ENCODE measurements at places on chromosomes 5 and 9. TPM values are rescaled to one million over a fixed set of nuclear protein-coding genes. Genes with fewer than 3 reads are reported as not detected.

GRCh38 chr5:53288511-53288910 lies 179.0 kb upstream of the MOCS2 start:
- no peak for DNase-seq
- H3K27me3 ChIP-seq = no peaks in the 10 kb centered on the region
- no peak overlapping the region for H3K27ac ChIP-seq
- H3K4me1 ChIP-seq = no peaks in the 10 kb centered on the region
- no peaks in the 10 kb centered on the region for H3K36me3 ChIP-seq

- H3K27me3 ChIP-seq = no peaks in the 10 kb centered on the region
- no peak for DNase-seq
- no peak overlapping the region for H3K27ac ChIP-seq
- H3K4me1 ChIP-seq = no peaks in the 10 kb centered on the region
Measured at GRCh38 chr5:146671561-146672295, 155.7 kb upstream of the GPR151 start.

DNA sequence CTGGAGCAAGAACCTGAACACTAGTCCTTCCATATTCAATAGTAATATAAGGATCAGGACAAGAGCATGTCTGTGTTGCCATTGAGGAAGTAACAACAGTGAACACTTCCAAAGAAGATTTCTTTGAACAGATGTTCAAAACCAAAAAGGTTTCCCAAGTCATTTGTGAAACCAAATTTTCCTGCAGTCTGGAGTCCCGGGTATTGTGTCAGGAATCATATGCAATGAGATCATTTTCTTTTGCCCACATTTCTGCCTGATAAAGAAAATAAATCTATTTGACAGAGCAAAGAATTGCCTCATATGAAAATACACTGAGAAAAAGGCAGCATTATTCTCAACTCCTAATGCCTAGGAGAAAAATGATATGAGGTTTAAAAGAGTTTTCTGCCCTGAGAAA lies 151.7 kb downstream of the SNX18 start:
- no peaks in the 10 kb centered on the region for H3K4me1 ChIP-seq
- no peak for DNase-seq
- no peaks in the 10 kb centered on the region for H3K27me3 ChIP-seq
- no peak overlapping the region for H3K27ac ChIP-seq
- no peak overlapping the region for H3K4me3 ChIP-seq

GRCh38 chr9:116646661-116647514 lies 40.2 kb upstream of the TRIM32 start:
- H3K4me3 ChIP-seq = no peak overlapping the region
- H3K36me3 ChIP-seq = peaks cover 3% of the 10 kb centered on the region
- H3K27me3 ChIP-seq = no peaks in the 10 kb centered on the region
- H3K4me1 ChIP-seq = no peaks in the 10 kb centered on the region

- H3K27me3 ChIP-seq = no peaks in the 10 kb centered on the region
- no peak overlapping the region for H3K27ac ChIP-seq
- no peak overlapping the region for H3K4me3 ChIP-seq
- no peaks in the 10 kb centered on the region for H3K4me1 ChIP-seq
Measured at GRCh38 chr9:126027566-126027965, 280.4 kb downstream of the PBX3 start.

DNA sequence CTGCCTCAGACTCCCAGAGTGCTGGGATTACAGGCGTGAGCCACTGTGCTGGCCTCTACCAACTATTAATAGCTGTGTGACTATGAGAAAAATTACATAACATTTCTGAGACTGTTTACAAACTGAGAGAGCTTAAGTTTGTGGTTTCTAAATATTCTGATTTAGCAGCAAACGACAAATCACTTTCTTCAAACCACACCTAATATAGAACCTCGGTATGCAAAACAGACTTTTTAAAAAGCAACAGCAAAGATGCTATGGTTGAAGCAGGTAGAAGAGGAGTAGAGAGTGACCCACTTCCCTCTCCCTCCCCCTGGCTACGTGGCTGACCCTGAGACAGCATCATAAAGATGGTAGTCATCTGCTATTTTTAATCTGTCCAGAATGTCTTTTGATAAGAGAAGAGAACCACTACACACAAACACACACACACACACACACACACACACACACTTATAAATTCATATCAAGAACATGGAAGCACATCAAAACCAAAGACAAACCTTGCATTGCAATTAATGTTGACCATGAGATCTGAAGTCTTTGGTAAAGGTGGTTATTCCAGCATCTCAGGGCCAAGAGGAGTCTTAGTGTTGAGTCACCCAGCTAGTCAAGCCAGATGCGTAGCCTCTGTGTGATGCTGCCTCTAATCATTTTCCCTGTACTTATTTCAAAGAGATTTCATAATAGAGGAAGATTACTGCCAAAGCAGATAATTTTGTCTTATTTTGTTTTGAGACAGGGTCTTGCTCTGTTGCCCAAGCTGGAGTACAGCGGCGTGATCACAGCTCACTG lies 58.1 kb upstream of the TMEM215 start:
- H3K27me3 ChIP-seq = no peaks in the 10 kb centered on the region
- DNase-seq = no peak
- H3K4me3 ChIP-seq = no peak overlapping the region
- no peaks in the 10 kb centered on the region for H3K36me3 ChIP-seq

Gene C9orf152
- polyA plus RNA-seq = 7.6 TPM

Gene GPSM1
- 39.9 TPM for polyA plus RNA-seq

Gene IGFBPL1
- polyA plus RNA-seq = 3.8 TPM
